Left lobe of liver (tissue), 2 donors: ENCODE measurements at places on chromosomes 13 and 19. TPM values are rescaled to one million over a fixed set of nuclear protein-coding genes. Genes with fewer than 3 reads are reported as not detected.

The RASGRP4 gene
- 1.0 TPM for total RNA-seq

The THAP8 gene
- total RNA-seq: 2.2 TPM

The PLIN4 gene
- total RNA-seq: 36.8 TPM

The S1PR4 gene
- total RNA-seq: 0.70 TPM

The PEAK3 gene
- total RNA-seq: 0.28 TPM

The POMP gene
- 28.9 TPM for total RNA-seq

The KLK3 gene
- total RNA-seq: not detected

The ATP8B3 gene
- 1.4 TPM for total RNA-seq

The ATP4A gene
- total RNA-seq: not detected

The SIGLEC12 gene
- 0.20 TPM for total RNA-seq
